Stimulated activated naive CD4-positive, alpha-beta T cell (primary cell): ENCODE measurements at places on chromosomes 1 and 21.

GRCh38 chr1:34186741-34187494 lies 10.2 kb downstream of the C1orf94 start:
- no peak for DNase-seq

DNA sequence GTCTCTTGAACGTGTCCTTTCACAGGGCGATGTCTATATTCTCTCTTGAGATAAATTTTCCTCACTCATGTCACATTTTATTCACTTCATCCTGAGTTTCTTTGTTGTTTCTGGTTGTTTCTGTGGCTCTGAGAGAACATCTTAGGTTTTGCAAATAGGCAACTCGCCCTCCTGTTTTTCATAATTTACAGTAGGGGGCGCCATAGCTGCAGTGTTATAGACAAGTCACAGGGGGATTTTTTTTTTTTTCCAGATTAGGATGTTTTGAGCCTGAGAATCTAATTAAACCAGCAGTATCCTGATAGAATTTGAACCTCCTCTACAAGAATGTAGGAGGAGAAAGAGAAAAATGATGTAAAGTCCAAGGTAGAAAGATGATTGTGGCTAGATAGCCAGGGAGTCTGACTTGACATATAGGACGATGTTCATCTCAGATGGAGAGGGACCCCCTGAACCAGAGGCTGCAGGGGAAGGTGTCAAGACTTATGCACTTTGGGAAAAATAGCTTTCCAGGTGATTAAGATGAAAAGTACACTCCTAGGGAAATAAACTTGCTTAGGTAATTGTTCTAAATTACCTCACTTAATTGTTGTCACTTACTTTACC lies 76.3 kb downstream of the ZP4 start:
- DNase-seq, result no peak

DNA sequence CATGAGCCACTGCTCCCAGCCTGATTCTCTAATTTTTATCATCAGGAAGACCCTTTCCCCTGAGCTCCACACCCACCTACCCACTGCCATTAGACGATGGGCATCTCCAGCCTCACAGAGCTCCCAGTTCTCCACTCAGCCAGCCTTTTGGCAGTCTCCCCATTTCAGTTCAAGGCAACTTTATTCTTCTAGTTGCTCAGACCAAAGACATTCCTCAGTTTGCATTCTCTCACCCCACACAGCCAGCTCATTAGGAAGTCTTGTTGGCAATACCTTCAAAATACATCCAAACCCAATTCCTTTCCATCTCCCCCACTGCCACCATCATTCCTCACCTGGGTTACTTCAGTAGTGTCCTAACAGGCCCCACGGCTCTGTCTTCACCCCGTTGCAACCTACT lies 53.4 kb upstream of the COX20 start:
- no peak for DNase-seq

GRCh38 chr1:56461158-56462127 lies 117.9 kb downstream of the PLPP3 start:
- DNase-seq, result no peak

DNA sequence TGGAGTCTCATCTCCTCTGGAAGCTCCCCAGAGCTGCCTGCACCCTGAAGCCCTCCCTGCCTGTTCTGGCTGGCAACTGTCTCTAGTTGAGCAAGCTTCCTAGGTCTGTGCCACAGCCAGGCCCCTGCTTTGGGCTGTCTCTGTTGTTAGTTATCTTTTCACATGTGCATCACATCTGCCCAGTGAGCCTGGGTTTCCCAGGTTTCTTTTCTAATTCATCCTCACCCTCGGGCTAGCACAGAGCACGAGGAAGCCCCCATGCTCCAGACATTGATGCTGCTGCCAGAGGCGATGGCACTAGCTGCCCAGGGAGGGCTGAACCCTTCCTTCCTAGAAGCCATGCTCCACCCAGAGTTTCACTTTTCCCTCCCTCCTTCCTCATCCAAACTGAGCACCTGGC lies 27.2 kb downstream of the RASSF5 start:
- no peak for DNase-seq

GRCh38 chr1:74715236-74715502 lies 17.7 kb downstream of the CRYZ start:
- DNase-seq, result no peak

GRCh38 chr1:5998906-5999301 lies 6.7 kb upstream of the NPHP4 start:
- no peak for DNase-seq

DNA sequence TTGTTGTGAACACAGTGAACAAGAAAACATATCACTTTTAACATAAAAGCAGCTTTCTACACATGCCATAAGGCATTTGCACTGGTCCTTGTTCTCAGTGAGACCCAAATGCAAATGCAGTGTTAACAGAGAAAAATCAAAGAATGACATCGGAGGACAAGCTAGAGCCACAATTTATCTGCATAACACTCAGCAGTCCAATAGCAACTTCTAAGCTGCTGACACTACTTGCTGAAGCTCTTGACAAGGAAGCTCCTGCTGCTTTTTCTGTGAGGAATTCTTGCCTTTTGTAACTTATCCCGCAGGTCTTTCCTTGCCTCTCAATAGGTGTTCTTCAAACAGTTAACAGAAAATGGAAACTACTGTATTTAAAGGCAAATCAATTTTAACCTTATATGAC lies 34.7 kb downstream of the USH2A start:
- no peak for DNase-seq

GRCh38 chr1:228885845-228886244 lies 150.6 kb downstream of the RHOU start:
- no peak for DNase-seq

- no peak for DNase-seq
These were observed 118.8 kb downstream of the AJAP1 start for GRCh38 chr1:4773226-4773625.

DNA sequence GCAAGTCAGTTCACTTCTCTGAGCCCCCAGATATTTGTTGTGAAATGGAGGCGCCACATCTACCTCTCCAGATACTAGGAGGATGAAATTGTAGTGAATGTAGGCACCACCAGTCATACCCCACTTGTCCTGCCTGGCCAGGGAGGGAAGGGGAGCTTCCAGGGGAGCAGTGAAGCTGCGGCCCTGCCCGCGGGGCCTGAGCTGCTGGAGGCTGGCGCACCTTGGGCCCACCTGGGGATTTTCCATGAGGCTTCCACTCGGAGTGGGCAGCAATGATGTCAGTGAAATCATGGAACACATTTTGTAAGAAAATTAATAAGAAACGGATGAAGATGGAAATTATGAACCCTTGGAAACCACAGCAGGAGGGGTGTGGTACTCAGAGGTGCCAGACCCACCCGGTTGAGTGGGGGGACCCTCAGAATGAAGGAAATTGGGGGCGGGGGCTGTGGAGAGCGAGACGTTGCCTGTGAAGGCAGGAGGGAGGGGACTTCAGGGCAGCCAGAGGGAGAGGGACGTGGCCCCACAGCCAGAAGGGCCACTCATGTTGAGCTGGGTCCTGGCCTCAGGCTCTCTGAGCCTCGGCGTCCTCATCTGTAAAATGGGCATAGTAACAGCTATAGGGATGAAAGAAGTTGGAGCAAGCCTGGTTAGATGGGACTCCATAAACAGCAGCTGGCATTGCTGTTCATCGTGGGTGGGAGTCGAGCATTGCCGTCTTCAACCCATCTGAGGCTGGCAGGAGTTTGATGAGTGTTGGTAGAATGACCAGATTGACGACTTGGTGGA lies 101.6 kb downstream of the EPHB2 start:
- DNase-seq, result no peak

DNA sequence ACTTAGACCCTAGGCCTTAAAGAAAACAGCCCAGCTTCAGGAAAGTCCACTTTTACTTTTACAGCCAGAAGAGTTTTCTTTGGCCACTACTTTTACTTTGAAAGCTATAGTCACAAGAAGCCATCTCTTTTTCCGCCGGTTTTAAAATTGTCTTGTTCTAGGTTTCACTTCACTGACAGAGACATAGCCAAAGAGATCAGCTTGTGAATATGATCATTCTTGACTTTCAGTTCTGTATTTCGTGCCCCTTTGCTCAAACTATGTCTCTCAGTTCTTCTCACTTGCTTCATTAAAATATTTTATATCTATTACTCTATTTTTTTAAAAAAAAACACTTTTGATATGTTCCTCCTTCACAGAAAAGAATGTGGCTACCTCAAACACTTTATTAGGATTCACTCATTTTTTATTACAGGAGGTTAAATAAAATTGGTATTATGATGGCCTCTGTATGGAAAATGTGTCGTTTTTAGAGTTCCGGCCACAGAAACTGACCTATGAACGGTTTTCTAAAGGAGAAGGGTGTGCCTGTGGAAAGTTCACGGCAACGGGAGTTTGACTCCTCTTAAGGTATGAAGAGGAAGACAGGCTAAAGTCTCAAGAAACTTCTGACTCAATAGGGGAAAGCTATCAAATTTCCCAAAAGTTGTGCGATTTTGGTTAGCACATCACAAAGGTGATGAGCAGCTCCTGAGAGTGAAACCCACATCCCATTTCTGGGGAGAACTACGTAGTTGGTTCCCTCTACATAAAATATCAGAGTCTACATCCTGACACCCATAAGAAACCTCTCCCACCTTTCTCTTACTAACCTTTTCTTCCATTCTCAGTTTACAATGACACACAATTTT lies 1.2 kb downstream of the MCOLN2 start:
- no peak for DNase-seq

- DNase-seq, result no peak
These were observed 188.3 kb upstream of the DPT start for GRCh38 chr1:168917309-168917708.

GRCh38 chr1:156899956-156900718 lies 6.6 kb downstream of the PEAR1 start:
- DNase-seq, result no peak

DNA sequence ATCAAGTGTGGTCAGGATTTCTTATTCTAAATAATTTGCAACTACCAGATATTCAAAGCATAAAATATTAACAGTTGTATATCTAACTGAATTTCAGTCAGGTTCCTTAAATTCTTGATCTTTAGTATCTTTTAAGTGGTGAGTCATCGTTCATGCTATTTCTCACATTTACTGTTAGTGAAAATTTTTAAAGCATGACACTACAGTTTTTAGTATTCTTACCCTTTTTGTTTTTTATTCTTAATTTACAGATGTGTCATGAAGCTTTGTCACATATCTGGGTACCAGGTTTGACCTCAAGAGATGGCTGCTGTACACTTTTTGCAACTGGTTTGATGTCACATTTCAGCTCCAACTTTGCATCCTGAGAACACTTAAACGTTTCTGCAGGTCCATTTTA lies 12.7 kb downstream of the AKIRIN1 start:
- no peak for DNase-seq

DNA sequence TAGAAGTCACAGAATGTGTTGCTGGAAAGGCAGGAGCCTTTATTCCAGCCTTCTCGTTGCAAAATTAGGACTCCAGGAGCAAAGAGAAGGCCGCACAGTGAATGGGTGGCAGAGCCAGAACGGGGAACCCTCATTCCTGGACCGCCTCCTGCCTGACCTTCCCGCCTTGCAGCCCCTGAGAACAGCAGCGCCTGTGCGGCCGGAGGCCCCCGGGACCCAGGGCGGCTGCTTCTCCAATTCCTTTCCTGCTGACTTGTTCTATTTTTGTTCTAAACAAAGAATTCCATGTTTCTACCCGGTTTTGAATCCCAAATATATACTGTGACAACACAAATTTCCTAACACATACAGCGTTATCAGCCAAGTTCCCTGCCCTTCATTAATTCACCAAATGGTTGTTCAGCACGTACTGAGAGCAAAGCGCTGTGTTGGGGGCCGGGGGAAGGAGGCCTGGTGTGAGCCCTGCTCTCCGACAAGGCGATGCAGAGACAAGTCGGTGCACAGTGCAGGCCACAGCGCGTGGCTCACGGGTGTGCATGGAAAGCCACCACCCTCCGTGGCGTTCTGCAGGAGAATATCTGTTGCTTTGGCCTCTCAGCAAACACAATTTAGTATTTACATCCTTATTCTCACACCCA lies 31.9 kb upstream of the COL6A2 start:
- DNase-seq, result no peak

- no peak for DNase-seq
These were observed 71.4 kb upstream of the HSPA13 start for GRCh38 chr21:14454016-14455009.

- no peak for DNase-seq
These were observed 6.2 kb downstream of the TNFRSF18 start for GRCh38 chr1:1199961-1200875.

- no peak for DNase-seq
These were observed 4.1 kb downstream of the NUAK2 start for GRCh38 chr1:205317311-205317917.

GRCh38 chr1:85406081-85406480 lies 58.9 kb downstream of the DDAH1 start:
- DNase-seq, result no peak

GRCh38 chr1:33147997-33148314 lies 33.9 kb downstream of the TRIM62 start:
- DNase-seq, result no peak

DNA sequence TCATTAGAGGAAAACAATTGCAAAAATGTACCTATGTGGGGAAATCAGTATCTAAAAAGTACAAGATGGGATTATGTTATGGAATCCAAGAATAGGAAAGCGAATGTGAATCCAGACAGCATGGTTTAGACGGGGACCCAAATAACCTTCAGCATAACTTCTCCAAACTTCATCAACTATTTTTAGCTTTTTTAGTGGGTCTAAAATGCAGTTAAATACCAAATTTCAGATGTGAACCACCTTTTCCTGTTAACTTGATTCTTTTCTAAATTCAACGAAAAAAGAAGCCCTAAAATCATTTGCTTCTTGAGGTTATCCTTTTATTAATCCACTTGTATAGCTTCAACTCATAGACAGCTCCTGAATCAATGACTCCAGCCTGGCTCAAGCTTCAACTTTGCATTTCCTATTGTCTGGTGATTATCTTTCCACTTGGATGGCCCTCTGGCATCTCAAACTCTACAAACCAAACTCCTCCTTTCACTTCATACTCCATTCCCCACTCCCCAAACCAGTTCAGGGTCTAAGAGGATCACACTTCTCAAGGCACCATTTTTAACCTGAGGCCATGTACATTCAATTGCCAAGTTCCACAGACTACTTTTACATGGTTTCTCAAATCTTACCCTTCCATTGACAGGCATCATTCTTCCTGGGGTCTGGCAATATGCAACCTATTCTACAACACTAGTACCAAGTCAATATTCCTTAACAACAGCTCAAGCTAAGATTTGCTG lies 7.4 kb downstream of the ERRFI1 start:
- DNase-seq, result no peak

DNA sequence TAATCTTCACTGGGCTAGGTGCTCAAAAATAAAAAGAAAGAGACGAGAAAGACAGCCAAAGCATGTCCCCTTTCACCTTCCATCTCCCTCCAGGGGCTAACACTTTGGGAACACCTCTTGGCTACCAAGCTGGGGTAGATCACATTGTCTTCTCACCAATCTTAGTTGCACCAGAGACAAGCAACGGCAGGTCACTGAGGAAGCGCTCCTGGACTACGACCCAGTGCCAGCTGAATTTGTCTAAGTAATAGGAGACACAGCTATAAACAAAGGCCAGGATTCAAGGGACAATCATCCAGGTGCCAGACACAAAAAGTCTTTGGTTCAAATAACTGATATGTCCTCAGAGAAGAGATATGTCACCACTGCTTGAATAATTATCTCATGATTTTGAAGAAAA lies 100.4 kb downstream of the SLC45A1 start:
- no peak for DNase-seq
